Stomach (tissue), 19 donors: ENCODE measurements at places on chromosomes 7 and 10. TPM values are rescaled to one million over a fixed set of nuclear protein-coding genes. Genes with fewer than 3 reads are reported as not detected.

DNA sequence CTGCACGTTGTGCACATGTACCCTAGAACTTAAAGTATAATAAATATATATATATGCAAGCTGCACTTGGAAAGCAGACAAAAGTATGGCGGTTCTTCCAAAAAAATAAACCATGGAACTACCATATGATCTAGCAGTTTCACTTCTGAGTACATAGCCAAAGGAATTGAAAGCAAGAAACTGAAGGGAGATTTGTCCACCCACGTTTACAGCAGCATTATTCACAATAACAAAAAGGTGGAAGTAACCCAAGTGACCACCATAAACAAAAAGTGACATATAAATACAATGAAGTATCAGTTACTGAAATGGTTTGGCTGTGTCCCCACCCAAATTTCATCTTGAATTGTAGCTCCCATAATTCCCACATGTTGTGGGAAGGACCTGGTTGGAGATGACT lies 525.3 kb upstream of the CELF2 start:
- no peaks in the 10 kb centered on the region for H3K27me3 ChIP-seq
- H3K4me3 ChIP-seq = no peak overlapping the region
- H3K27ac ChIP-seq = no peak overlapping the region
- no peak for DNase-seq

Gene LIPF
- total RNA-seq = 449 TPM

GRCh38 chr7:116242178-116242577 lies 31.8 kb downstream of the TES start:
- peaks cover 29% of the 10 kb centered on the region for H3K36me3 ChIP-seq
- no peak overlapping the region for H3K4me3 ChIP-seq
- H3K27me3 ChIP-seq = no peaks in the 10 kb centered on the region

DNA sequence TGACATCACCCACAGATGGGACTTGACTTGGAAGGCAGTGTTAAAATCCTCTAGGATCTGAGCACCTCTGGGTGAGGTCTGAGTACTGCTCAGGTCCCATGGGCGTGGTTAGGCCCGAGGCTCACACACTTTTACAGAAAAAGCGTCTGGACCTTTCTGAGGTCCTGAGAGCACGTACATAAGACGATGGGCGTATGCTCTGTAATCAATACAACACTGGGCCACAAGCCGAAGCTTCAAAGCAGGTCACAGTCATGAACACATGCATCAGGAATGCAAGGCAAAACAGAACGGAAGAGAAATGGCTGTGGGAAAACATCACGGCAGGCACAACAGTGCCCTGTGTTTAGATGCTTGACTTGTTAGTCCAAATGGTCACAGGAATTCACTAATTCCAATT lies 112.2 kb downstream of the LARP4B start:
- no peak overlapping the region for H3K4me3 ChIP-seq
- peaks cover 6% of the 10 kb centered on the region for H3K4me1 ChIP-seq
- H3K27me3 ChIP-seq = no peaks in the 10 kb centered on the region
- H3K36me3 ChIP-seq = peaks cover 100% of the 10 kb centered on the region
